ENCODE measurements at places on chromosomes 3 and 15.
A peak's percentile ranks its signal among the peaks of the same experiment; 100 is the strongest.

DNA sequence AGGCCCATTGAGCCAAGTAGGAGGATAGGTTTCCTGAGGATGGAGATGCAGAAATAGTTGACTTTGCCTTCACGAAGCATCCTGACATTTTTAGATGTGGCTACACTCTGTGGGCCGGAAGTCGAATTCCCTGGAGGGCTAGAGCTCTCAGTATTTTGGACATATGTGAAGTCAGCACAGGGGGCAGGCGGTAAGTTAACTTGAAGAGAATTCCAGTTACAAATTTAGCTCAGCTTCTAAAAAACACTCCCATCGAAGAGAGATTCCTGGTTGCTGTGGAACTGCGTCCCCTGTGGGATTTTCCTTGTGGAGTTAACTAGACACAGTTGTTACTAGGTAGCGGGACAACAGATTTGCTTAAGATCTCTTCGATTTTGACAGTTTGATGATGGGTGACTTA lies 161.9 kb upstream of the RGMA start:
- DNase-seq = no peak

GRCh38 chr15:95635666-95636065 lies 694.8 kb upstream of the NR2F2 start:
- DNase-seq = no peak

DNA sequence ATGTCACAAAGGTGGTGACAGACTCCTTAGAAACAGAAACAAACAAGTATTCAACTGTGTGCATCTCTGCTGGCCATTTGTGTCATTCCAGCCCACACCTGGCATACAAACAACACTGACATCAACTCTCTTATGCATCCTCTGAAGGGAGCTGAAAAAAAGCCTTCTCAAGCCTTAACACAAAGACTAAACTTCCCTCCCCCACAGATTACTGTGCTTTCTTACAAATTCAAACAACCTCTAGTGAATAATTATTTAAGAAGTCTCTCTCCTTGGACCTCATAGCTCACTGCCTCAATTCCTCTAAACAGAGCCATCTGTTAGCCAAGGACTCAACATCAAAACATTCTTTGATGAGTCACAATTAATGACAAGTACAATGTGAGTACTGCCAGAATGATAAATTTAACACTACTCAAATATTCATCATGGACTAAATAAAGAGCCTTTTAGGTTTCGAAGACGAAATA lies 132.1 kb downstream of the WDR76 start:
- no peak for DNase-seq

- no peak for DNase-seq
These were observed 25.2 kb upstream of the IQSEC1 start for GRCh38 chr3:13098192-13098988.

GRCh38 chr15:68229386-68230156 lies at the start of gene CLN6:
TSS of gene CLN6 (minus strand) at chr15:68229728. CDS start at chr15:68229584, 144 bp downstream.
- peak; percentile 90 for DNase-seq

DNA sequence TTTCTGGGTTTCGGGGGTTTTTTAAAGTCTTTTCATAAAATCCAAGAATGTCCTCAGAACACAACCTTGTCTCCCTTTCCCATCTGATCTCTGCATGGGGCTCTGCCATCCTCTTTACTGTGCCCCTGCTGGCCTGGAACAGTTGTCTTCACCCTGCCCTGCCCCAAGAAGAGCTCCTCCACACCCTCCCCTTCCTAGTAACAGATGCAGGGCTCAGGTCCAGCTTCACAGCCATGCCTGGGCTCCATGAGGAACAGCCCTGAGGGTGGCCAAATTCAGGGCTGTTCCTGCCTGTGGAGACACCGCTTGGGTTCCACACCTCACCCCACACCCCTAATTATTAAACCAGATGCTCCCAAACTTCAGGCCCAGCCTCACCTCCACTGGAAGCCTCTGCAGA lies 12.9 kb upstream of the ULK3 start:
- DNase-seq = no peak

- DNase-seq = no peak
These were observed 36.3 kb downstream of the GABPB1 start for GRCh38 chr15:50318697-50319096.

DNA sequence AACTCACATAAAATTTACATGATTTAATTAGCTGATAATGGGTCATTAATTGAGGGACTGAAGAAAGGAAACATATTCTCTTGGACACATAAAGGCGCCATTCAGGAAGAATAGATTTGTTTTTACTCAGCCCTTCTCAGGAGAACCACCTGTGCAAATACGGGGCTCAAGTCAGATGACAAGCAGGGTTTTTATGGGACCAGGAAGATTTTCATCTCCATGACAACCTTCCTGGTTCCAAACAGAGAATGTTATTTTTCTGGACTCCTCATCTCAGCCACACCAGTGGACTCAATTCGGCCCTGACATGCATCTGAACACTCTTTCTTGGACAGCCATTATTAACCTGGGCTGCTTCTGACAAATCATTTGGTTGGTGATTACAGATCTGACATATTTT lies 120.5 kb downstream of the PDZRN3 start:
- DNase-seq = no peak

- no peak for DNase-seq
These were observed 264.3 kb upstream of the ARHGEF26 start for GRCh38 chr3:153856932-153857331.

GRCh38 chr3:73576999-73577461 lies 47.7 kb downstream of the PDZRN3 start:
- DNase-seq = no peak

DNA sequence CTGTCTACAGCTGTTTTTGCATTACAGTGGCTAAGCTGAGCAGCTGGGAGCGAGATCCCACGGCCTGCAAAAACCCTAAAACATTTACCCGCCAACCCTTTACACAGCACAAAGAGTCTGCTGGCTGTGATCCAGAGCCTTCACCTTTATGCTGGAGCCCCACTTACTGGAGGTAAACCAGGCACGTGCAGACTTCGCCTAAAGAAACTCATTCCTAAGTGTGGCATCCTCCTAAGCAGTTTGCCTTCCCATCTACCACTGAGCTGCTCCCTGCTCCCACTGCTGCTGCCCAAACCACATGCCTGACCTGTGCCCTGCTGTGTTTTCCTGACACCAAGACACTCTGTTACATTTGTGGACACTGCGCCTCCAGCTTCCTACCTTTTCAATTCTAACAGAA lies 53.0 kb downstream of the CHSY1 start:
- no peak for DNase-seq

DNA sequence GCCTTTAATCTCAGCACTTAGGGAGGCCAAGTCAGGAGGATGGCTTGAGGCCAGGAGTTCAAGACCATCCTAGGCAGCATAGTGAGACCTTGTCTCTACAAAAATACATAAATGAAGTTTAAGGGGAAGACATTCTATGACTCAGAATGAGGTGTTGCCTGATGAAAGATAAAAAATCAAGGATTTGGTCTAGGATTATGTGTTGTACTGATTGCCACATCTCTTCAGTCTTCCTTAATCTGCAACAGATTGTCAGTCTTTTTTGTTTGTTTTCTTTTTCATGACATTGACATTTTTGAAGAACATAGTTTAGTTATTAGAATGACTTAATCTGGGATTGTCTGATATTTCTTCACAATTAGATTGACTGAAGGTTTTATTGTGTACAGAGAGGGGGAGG lies 26.3 kb upstream of the DPPA4 start:
- no peak for DNase-seq

DNA sequence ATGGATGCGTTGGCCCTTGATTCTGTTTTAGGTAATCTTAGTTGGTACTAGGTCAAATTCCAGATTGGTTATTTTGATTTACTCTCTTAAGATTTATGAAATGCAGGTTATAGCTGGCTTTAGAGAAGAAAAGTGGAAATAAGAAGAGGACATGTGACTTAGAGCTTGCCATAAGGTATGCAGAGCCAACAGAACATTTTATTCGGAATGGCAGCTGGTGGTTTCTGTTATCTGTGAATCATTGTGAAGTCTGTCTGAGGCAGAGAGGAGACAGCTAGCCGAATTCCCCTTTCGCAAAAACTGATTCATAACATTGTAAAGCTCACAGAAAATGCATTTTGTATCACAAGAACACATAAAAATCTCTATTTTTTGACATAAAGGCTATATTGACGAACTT lies 82.1 kb downstream of the FILIP1L start:
- DNase-seq = no peak

DNA sequence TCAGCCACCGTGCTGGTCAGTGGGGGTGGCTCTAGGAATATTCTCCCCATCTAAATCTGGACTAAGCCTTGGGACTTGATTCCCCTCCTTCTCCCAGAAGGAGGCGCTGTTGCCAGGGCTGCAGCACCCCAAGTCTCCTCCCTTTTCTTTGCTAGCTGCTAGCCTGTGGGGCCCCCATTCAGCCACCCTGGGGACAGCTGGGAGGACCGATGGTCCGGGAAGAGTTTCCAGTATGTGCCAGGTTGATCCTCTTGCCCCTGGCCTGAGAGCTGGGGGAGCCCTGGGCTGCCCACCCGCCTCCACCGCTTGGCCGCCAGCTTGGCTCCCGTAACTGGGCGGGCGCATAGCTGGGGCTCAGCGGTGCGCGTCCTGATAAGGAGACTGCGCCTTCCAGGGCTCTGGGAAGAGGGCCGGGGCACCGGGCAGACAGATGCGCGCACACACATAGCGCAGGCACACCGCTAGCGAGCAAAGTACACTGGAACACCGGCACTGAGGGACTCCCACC lies 4.2 kb downstream of the SMAD6 start:
- no peak for DNase-seq

DNA sequence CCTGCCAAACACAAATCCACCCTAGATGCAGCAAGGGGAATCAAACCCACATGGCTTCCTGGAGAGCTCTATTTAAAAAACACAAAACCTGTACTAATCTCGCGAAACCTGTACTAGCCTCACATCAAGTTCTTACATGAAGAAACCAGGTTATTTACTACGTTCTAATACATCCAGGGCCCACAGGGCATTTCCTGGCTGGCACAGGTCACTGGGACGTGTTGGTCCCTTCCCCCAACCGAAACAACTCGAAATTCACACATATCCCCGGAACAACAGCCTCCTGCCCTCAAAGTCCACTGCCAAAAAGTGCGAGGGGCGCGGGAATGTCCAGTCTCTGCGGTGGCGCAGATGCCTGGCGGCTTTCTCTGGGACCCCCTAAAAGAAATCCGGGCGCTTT lies 955 bp downstream of the CDCP1 start:
- no peak for DNase-seq

- peak; percentile 58 for DNase-seq
These were observed 39.6 kb downstream of the ATP13A3 start for GRCh38 chr3:194447161-194447560.

- no peak for DNase-seq
These were observed 8.2 kb upstream of the VGLL4 start for GRCh38 chr3:11651900-11652299.

- DNase-seq = no peak
These were observed 19.0 kb upstream of the TRAK1 start for GRCh38 chr3:42071904-42072812.

GRCh38 chr3:126732281-126733060 lies 28.4 kb downstream of the CHCHD6 start:
- DNase-seq = no peak

DNA sequence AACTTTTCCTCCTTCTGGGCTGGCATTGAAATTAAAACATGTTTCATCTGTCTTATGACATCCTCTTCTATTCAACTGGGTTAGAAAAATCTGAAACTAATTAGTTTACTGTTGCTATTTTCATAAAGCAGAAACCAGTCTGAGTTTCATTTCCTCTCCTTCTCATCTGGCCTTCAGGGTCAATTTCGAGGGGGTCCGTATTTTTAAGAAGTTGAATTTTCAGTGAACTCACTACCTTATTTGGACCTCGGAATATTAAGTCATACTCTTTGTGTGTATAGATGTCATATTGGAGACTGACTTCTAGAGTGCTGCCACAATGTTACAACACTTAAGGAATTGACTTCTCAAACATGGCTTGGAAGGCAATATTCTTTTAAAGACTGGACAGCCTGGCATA lies 485.9 kb downstream of the SQOR start:
- no peak for DNase-seq

DNA sequence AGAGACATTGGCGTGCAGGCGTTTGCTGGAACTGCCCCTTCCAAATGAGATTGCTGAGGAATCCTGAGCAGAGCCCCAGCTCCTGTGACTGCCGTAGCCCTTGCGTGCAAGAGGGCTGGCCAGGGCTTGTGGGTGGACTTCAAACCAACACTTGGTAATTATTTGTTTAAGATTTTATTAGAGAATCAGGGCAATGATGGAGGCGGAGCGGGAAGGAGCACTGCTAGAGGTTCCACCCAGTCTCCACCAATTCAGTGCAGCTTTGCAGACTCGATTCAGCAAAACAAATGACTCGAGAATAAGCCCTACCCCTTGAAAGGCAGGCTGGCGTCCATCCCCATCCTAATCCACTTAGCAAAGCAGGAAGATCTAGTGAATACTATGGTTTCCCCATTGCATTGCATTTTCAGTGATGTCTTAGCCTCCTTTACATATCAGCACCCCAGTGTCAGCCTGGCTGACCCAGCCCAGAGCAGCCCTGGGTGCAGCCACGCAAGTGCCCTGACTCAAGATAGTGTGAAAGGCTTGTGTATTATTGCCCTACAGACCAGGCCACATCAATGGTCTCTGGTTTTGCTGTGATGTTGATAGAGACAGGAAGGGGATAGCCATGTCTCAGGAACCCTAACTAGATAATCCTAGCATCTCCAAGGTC lies 26.0 kb downstream of the GLDN start:
- DNase-seq = no peak

DNA sequence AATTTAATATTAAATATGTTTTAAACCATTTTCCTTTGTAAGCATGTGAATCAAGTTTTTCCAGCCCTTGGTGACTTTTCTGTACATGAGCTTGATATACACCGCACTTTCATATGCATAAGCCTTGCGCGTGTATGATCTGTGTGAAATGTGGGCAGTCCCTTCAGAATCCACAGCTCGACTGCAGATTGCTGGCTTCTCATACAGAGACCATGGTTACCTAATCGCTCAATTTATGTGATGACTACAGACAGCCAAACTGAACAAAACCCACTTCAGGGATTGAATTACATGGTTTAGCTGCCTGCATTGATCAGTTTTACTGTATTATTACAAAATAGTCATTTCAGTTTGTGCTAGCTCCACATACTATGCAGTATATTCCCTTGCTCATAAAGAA lies 212.3 kb upstream of the NECTIN3 start:
- DNase-seq = no peak

GRCh38 chr3:159082519-159082918 lies 280.7 kb downstream of the MFSD1 start:
- no peak for DNase-seq

GRCh38 chr3:170638988-170639387 lies 53.1 kb upstream of the SLC7A14 start:
- no peak for DNase-seq

GRCh38 chr3:8366219-8366810 lies 135.3 kb upstream of the LMCD1 start:
- no peak for DNase-seq

- DNase-seq = no peak
These were observed 115.2 kb upstream of the TMCO5A start for GRCh38 chr15:37819191-37819590.

- peak; percentile 21 for DNase-seq
These were observed 30.2 kb upstream of the BSN start for GRCh38 chr3:49523756-49524747.

GRCh38 chr3:78707609-78708008 lies 1060.2 kb downstream of the ROBO1 start:
- DNase-seq = no peak

All from Calu3 (cell line).